T1000 (cell line): ENCODE measurements at places on chromosomes 2 and 18.

- DNase-seq = no peak
Measured at GRCh38 chr2:100423631-100424030, 6.2 kb upstream of the CHST10 start.

DNA sequence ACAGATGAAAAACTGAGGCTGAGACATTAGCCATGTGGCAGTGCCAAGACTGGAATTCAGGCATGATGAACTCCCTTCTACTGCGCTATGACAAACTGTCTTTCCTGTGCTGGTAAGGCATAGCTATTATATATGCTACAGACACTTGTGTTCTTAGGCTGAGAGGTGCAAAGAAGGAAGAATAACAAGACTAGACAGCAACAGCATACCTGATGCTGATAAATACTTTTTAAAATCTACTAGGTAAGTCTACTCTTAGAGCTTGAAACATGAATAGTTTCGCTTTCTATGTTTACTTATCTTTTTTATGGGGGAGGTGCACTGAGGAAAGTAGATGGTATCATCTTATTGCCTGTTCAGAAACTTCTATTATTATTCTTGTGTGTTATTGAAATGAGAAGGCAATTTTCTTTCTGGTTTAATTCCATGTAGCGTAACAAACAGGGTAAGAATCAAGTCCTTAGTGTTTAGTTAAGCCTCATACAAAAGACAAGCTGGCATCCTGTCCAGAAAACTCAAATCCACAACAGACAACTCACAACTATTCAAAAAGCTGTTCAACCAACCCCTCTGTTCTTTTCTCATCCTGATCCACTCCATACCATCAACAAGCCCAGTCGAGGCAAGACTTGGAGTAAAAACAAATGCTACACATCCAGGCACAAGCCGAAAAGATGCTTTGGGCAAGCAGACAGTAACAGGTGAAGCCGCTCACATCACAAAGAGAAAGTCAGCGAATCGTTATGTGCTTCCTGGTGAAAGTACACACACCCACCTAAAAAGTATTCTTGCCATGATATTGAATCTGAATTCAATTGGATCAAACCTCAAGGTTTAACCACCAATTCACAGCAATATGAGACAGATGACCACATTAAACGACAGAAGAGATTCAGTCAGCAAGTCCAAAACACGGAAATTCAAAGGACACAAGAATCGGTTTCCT, 1.5 kb downstream of the TTC32 start:
- no peak for DNase-seq

DNA sequence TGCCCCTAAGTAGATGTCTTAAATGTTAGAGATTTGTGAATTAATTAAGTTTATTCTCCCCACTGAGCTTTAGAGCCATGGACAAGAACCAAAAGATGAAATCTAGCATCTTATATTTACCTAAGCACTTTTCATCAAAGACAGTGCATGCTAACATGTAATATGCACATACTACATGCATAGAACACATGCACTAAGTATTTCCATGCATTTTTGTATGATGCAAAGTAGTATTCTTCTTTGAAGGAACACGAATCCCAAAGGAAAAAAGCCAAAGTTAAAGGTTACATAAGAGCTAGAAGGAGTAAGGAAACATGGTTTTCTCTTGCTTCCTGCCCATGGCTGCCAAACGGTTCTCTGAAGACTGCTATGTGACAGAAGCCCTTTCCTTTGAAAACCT, 15.3 kb downstream of the STAMBP start:
- no peak for DNase-seq

DNA sequence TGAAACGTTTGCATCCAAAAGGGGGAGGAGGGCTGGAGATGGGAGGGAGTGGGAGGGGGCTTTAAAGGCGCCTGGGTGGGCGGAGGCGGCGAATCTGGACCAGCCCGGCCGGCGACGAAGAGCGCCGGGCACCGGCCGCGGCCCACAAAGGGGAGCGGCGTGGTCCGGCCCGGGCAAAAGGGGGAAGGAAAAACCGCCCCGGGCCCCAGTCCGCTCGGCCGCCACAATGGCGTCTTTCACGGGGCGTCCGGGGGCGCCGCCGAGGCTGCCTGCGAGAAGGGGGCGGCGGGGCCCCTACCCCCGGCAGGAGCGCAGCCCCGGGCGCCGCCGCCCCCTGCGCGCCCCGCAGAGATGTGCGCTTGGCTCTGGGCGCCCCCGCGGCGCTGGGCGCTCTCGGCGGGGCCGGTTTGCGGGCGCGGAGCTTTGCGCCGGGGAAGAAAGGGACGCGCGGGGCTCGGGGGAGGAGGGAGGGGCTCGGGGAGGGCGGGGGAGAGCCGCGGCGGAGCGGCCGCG, 108.1 kb upstream of the KCTD1 start:
- DNase-seq = no peak

- DNase-seq = no peak
Measured at GRCh38 chr2:128309280-128310093, 9.2 kb downstream of the HS6ST1 start.

GRCh38 chr18:74638210-74638609, 40.5 kb downstream of the ZNF407 start:
- DNase-seq = no peak

- DNase-seq = no peak
Measured at GRCh38 chr18:75679331-75679730, 251.8 kb upstream of the SMIM21 start.

DNA sequence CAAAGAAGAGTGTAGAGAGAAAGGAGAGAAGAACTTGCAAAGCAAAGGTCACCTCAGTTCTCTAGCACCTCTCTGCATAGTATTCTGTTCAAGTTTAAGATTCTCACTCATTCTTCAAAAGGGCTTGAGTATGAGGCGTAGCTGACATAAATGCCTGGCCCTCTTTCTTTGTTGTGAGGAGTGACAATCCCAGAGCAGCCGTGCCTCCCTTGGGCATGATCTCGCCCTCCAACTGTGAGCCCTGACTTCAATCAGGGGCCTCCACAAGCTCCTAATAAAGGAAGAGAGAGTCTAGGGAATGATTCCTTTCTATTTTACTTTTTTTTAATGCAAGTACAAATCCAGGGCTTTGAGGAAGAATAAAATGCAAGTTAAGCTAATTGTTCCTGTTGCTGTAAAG, 402.7 kb downstream of the LRP1B start:
- DNase-seq = no peak

GRCh38 chr2:25297738-25298137, 44.0 kb downstream of the DNMT3A start:
- no peak for DNase-seq

DNA sequence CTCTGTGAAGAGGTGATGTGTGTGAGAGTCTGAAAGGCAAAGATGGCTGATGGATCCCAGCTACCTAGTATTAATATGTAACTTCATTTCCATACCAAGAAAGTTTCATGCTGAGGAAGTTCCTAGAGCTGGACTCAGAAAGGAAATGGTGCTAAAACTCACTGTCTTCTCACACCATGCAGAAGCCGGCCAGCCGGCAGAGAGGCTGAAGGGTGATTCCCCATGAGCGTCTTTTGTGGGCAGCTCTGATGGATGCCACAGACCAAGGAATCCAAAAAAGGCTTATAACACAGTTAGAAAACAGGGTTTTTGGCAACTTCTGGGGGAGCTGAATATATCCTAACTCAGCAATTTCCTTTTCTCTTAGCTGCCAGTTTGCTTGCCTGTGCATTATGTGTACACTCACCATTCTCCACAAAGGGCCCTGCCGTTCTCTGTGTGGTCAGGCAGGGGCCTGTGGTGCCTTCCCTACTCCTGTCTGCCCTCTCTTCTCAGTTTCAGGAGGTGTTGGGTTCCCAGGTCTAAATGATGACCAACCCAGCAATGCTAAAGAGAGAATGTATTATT, 289.4 kb downstream of the MTX2 start:
- DNase-seq = no peak

GRCh38 chr18:75129717-75130477, 79.0 kb downstream of the PTGR3 start:
- DNase-seq = no peak

DNA sequence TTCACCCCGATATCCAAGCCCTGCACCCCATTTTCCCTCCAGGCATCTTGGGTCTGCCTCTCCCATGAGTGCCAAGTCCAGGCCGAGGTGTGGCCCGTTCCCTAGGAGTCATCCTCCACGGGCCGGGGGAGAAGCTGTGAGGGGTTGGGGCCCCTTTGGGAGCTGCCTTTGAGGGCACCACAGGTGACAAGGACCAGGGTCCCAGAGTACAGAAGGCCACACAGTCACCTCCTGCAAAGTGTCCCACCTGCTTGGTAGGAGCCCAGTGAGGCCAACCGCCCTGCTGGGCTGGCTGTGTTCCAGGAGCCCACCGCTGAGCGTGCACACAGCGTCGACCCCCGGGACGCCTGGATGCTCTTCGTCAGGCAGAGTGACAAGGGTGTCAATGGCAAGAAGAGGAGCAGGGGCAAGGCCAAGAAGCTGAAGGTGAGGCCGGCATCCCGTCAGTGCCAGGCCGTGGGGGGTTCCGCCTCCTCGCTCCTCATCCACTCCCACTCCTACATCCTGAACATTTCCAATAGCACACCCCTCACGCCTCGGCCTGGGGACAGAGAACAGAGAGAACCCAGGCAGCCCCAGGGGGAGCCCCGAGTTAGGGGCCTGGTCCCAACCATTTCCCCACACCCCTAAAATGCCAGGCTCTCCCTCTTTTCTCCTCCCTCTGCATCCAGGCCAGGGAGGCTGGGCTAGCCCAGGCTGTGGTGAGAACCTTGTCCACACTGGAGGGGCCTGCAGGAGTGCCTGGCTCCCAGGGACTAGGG, 2.7 kb downstream of the ERFE start:
- no peak for DNase-seq

GRCh38 chr2:58574873-58575272, 333.7 kb upstream of the FANCL start:
- DNase-seq = no peak

DNA sequence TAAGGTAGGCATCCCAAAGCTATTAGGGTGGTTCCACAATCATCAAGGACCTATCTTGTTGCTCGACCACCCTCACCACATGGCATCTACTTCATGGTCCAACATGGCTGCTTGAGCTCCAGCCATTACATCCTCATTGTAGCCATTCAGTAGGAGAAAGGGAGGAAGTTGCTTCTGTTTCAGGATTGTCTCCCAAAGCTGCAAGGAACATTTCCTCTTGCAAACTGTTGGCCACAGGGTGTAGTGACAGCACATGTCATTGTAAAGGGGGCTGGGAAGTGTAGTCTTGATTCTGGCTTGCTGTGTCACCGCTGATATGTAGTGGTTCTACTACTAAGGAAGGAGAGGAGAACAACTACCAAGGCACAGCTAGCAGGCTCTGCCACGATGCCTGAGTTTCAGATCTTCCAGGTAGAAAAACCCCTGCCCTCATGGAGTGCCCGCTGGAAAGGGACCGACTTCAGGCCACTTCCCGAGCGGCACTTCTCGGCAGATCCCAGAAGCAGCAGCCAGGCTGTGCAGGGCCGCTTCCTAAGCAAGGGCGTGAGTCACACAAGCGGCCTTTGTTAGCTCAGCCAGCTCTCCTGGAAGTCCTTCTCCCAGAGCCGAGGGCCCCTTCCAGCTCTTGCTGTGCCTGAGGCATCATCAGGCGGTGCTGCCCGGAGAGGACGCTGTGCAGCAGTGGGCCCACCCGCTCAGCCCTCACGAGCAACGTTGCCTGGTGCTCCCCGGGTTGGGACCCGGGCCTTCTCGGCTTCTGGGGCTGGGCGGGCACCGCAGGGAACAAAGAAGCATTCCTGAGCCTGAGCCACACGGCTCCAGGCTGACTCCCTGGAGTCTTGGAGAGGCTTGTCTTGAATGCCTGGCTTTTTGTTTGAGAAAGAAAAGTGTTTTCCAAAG, 58.2 kb downstream of the HS6ST1 start:
- peak; percentile 47 for DNase-seq

- DNase-seq = no peak
Measured at GRCh38 chr2:25690058-25690457, 16.7 kb upstream of the DTNB start.

DNA sequence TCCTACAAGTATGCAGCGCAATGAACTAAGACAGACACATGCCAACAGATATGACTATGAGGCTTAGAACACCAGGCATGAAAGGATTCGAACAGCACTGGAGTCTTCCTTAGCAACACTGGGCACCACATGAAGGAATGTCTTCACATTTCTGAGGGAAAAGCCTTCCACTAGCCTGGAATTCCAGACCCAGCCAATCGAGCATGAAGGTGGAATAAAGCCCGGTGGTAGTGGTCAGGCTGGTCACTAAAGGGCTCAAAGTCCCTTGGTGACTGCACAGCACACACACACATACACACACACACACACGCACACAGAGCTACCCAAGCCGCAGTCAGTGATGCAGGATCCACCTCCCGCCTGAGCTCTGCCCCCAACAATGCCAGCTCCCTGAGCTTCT, 19.7 kb upstream of the SFXN5 start:
- no peak for DNase-seq

DNA sequence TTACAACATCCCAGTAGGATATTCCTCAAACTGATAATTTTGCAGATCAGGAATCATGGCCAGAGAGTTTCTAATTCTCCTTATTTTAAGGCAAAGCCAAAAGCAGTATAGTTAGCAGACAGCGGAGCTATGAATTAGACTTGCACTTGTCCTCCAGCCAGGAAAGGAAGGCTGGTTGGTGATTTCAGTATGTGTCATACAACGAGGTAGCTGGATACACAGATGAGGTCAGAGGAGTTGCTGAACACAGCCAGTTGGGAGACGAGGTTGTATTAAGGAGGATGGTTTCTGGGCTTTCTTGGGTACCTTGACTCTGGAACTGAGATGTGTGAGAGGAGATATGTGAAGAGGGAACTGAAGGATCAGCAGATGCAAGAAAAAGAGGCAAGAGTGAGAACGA, 185.2 kb downstream of the SOX11 start:
- DNase-seq = no peak

GRCh38 chr2:153715218-153715850, 156.4 kb upstream of the GALNT13 start:
- no peak for DNase-seq

DNA sequence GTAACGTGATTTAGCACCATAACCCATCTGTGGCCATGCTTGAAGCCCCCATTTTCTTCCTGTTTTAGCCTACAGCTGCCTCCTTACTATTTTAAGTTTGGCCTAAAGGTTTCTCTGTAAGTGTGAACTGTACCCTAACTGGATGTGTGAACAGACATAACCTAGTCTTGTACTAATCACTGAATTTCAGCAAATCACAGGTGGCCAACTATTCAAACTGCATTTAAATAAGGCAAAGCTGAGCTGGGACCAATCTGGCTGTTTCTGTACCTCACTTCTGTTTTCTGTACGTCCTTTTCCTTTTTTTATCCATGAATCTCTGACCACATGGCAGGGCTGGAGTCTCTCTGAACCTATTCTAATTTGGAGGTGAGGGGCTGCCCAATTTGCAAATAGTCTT, 452.7 kb upstream of the HS6ST1 start:
- DNase-seq = no peak

GRCh38 chr2:72035518-72036172, 112.0 kb downstream of the CYP26B1 start:
- DNase-seq = peak; percentile 26

GRCh38 chr2:239021651-239022436, 174.0 kb downstream of the TWIST2 start:
- no peak for DNase-seq
